ENCODE measurements at places on chromosomes 13 and 19. TPM values are rescaled to one million over a fixed set of nuclear protein-coding genes. Genes with fewer than 3 reads are reported as not detected.

Gene SAMD1
- 19.9 TPM for total RNA-seq

Gene KANK3
- 4.3 TPM for total RNA-seq

Gene FCER2
- total RNA-seq: 0.50 TPM

Gene KLK15
- total RNA-seq: not detected

Gene FLT1
- 29.3 TPM for total RNA-seq

Gene SH2D3A
- total RNA-seq: 0.20 TPM

Gene GPR4
- total RNA-seq: 0.30 TPM

Gene NLRP4
- not detected for total RNA-seq

Gene PALM3
- total RNA-seq: 1.7 TPM

Gene ZNF177
- total RNA-seq: 9.9 TPM

Gene POGLUT2
- 26.6 TPM for total RNA-seq

Gene RASAL3
- total RNA-seq: 1.9 TPM

Gene WDR88
- total RNA-seq: 0.22 TPM

Gene LILRB5
- total RNA-seq: 4.0 TPM

Gene CCDC122
- total RNA-seq: 5.4 TPM

Data from spinal cord (tissue), 10 donors.